ENCODE measurements at places on chromosomes 6 and 20. TPM values are rescaled to one million over a fixed set of nuclear protein-coding genes. Genes with fewer than 3 reads are reported as not detected.

ULBP3 gene
- 11.2 TPM for total RNA-seq

SLC17A2 gene
- not detected for total RNA-seq

MRAP2 gene
- total RNA-seq = 5.1 TPM

KCNK5 gene
- total RNA-seq = not detected

CLDN20 gene
- not detected for total RNA-seq

NCOA3 gene
- 41.5 TPM for total RNA-seq

OVOL2 gene
- total RNA-seq = not detected

SCRT2 gene
- not detected for total RNA-seq

BTNL2 gene
- not detected for total RNA-seq

PRKN gene
- 2.9 TPM for total RNA-seq

CCR6 gene
- not detected for total RNA-seq

PRR18 gene
- total RNA-seq = 0.29 TPM

KCNK16 gene
- total RNA-seq = not detected

C20orf141 gene
- 0.29 TPM for total RNA-seq

FOXC1 gene
- 39.4 TPM for total RNA-seq

ECI2 gene
- total RNA-seq = 76.0 TPM

KIF25 gene
- not detected for total RNA-seq

YIPF3 gene
- 126 TPM for total RNA-seq

NFS1 gene
- total RNA-seq = 21.7 TPM

OPRL1 gene
- total RNA-seq = 0.59 TPM

FAM110A gene
- 9.8 TPM for total RNA-seq

HUS1B gene
- total RNA-seq = 0.72 TPM

FHL5 gene
- not detected for total RNA-seq

PABPC1L gene
- total RNA-seq = 11.2 TPM

NOTCH4 gene
- total RNA-seq = 0.59 TPM

MRPS10 gene
- total RNA-seq = 52.5 TPM

SYCP2L gene
- 0.36 TPM for total RNA-seq

Measured in osteoblast (primary cell).